ENCODE measurements at places on chromosomes 7 and 10.
A peak's percentile ranks its signal among the peaks of the same experiment; 100 is the strongest.

GRCh38 chr7:31261341-31261740, 79.2 kb downstream of the NEUROD6 start:
- no peak for DNase-seq

DNA sequence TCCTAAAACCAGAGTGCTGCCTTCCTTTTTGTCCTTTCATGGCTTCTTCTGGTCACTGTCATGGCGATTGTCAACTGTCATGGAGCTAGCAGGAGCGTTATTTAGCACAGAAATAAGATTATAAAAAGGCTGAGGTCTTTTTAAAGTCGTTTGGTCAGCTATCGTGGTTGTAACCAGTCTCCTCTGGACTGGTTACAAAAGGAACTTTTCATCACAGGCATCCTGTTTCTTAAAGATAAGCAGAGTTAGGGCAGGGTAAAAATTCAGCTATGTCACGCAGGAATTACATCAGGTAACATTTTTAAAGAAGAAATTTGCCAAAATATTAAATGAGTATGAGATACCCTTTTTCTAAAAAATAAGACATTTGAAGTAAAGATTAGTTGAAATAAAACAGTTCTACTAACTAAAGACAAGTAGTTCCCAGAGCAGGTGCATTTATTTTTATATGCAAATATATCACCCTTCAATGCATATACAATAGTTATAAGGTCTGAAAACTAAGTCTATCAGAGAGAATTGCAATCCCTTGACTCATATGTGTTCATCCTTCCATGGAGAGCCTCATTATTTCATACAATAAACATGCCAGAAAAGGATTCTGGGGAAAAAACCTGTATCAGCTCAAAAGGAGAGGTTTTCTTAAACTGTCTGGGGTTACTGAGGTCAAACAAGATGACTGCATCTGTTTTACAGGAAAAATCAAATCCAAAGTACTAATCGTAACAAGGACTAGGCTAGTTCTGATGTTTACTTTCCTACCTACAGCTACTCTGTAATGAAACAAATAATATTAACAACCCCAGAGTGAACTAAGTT, 20.9 kb downstream of the FAM24A start:
- DNase-seq = no peak

DNA sequence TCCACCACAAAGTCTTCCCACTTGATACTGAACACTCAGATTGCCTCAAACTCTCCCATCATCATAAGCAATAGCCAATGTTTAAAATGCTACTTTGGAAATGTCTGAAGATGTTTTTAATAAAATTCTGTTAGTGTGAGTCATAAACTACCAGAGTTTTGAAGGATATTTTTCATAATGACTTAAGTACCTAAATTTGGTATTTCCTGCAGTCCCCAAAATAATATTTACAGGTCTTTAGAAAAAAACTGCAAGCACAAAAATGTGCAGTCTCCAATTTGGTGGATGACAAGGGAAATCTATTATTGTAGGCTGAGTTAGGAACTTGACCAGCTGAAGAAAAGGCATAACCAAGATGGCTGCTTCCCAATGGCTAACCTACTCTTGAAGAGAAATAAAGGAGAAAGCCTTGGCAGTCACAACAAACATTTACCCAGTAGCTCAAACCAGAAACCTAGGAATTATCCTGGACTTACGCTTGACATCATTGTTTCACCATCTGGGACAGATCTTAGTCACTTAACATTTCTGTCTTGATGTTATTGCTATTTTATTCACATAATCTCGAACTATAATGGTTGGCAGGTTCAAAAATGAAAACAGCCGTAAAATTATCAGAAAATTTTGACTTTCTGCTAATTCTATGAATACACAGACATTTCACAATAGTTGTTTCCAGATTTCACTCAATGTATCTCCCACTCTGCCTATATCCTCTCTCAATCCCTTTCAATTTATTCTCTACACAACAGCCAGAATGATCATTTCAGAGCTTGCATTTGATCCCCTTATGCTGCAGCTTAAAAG, 111.2 kb upstream of the STEAP1B start:
- no peak for DNase-seq

- DNase-seq = no peak
These were observed 1.5 kb downstream of the AQP1 start for GRCh38 chr7:30912986-30913811.

GRCh38 chr10:95329296-95329695, 38.5 kb upstream of the PDLIM1 start:
- no peak for DNase-seq

- DNase-seq = no peak
These were observed 2.8 kb downstream of the HDAC9 start for GRCh38 chr7:18498341-18498740.

DNA sequence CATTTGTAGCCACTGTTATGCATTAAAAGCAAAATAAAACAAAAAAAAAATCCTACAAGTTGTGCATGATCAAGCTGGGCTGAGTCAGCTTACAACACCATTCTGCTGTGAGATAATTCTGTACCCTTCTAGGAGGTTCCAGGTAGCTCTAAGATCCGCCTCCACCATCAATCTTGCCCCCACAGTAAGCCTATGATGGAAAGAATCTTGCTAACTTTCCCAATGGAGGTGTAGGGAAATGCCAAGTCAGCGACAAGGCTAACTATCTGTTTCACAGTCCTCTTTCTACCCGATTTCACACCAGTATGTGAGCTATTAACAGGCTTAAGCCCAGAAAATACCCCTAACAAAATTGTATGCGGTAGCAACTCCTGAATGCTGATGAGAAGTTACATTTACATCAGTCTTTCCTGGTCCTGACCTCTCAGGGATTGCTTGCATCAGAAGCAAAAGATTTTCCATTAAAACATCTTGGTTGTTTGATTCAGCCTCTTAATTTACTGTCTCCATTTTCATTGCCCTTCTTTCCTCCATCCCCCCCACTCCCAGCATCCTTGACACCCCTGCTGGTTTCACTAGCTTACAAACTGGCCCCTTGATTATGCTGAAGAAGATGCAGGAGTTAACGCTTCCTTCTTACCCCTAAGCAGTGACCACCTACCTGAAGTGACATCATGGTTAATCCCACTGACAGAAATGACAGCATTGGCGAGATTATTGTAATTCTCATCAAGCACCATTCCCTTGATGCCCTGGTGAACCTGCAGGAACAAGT, 27.8 kb downstream of the CPN1 start:
- DNase-seq = no peak

- no peak for DNase-seq
These were observed 52.7 kb upstream of the SLC29A3 start for GRCh38 chr10:71266147-71266917.

- no peak for DNase-seq
These were observed 37.3 kb downstream of the RTKN2 start for GRCh38 chr10:62231371-62231770.

DNA sequence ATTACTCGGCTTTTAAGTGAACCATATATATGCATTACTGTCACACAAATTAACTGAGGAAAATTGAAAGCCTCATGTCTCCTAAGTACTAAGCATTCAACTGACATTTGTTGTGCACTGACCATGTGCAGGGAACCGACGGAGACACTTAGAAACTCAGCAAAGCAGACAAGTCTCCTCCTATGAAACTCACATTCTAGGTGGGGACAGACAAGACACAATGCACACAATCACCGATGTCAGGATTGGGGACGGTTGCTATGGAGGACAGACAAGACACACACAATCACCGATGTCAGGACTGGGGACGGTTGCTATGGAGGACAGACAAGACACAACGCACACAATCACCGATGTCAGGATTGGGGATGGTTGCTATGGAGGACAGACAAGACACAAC, 134.0 kb downstream of the PTPRN2 start:
- no peak for DNase-seq

GRCh38 chr7:132295175-132295574, 281.1 kb downstream of the PLXNA4 start:
- DNase-seq = no peak

DNA sequence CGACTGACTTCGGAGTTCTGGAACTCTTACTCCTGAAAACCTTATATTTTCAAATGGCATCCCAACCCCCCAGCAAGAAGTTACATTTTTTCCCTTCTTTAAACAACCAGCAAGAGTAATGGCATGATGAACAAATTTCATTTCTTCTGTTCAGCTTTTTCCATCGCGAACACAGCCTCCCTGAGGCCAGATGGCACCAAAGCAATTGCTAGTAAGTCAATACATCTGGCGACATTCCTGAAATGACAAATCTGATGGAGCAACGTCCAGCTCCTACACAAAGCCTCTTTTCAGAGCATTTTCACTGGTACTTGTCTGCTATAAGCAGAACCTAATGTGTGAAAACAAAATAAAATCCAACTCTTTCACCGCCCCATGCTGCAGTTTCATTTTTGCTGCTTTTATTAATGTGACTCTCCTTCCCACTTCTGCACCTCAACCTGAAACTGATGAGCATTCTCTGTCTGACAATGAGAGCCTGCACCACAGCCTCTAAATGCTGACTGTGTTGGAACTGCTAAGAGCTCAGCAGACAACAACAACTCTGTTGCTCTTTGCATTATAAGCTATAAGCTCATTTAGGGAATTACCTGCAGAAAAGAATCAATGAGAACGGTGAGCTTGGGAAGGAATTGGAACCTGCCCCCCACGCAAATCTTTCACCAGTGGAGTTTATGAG, 229.8 kb downstream of the FGFR2 start:
- DNase-seq = no peak

DNA sequence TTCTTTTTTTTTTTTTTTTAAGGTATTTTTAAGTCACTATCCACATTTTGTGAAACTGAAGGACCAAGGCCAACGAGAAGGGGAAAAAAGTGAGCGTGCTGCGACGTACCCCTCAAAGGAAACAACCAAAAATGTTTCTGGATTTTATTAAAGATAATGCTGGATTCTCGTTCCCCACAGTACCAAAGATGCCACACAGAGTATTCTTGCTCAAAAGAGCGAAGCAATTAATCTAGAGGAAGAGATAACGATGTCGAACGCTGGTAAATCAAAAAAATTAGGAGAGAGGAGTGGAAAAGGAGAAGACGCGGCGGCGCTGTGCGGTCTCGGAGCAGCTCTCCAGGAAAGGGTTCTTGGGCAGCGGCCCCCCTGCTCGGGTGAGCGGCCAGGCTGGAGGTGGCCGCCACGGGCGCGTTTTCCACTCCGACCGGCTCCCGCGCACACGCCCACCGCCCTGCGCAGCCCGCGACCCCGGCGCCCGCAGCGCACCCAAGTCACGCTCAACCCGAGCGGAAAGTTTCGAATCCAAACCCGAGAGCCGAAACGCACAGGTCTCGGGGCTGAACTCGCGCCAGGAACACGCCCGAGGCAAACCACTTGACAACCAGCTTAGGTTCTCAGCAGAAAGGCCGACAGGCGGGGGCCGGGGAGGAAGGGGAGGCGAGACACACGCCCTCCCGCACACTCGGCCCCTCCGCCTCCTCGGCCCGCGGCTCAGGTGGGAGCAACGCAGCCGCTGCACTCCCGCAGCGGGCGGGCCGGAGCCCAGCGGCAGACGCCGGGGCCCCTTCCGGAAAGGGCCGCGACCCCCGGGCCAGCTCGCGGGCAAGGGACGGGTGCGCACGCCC, 989 bp downstream of the SRPK2 start:
- peak; percentile 65 for DNase-seq

GRCh38 chr10:29841724-29842649, 207.2 kb upstream of the SVIL start:
- DNase-seq = no peak

GRCh38 chr10:74863551-74863950, 37.2 kb downstream of the KAT6B start:
- no peak for DNase-seq

DNA sequence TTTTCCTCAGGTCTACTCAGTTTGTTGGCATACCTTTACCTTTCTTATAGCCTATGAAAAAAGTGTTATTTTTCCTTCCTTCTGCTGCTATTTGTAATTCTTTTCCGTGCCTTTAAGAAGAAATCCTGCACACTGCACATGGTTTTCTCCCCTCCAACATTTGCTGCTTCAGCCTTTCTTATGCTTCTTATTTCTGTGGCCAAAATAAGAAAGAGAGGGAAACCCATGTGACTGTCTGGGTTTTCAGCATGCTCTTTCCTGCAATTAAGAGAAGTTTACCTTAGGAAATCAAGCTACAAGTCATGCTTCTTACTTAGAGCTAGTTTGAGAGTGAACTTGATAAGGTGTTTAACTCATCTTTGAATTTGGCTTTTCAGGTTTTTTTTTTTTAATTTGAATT, 11.0 kb downstream of the TBC1D12 start:
- no peak for DNase-seq

Measured in stimulated activated effector memory CD8-positive, alpha-beta T cell treated with anti-CD3 and anti-CD28 coated beads, Interleukin-12 subunit alpha, Interleukin-12 subunit beta, amount 100 ng/mL, for 72 hours (primary cell).